ENCODE measurements at places on chromosomes 7 and 10.

GRCh38 chr7:106125417-106125816, 13.3 kb upstream of the SYPL1 start:
- no peak for DNase-seq

GRCh38 chr10:63431962-63432797, 33.6 kb downstream of the JMJD1C start:
- no peak for DNase-seq

DNA sequence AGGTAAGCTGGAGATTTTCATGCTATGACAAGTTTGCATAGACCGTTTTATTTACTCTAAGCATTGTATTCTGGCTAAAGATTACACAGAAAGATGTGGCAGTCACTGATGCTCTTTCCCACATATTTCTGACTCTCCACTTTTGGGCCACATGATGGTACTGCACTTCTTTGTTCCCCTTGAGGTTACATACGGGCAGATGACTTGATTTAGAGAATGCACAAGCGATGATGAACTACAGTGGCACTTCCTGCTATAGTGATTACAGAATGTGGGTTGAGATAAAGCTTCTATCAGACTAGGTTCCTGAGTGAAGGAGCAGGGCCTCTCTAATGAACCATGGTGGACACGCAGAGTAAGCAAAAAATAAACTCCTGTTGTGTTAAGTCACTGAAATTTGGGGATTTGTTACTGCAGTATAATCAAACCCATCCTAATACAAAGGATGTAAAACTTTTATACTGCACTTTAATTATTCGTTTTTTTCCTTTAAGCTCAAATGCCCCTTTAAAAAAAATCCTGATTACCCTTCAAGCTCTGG, 177.9 kb downstream of the TAX1BP1 start:
- no peak for DNase-seq

DNA sequence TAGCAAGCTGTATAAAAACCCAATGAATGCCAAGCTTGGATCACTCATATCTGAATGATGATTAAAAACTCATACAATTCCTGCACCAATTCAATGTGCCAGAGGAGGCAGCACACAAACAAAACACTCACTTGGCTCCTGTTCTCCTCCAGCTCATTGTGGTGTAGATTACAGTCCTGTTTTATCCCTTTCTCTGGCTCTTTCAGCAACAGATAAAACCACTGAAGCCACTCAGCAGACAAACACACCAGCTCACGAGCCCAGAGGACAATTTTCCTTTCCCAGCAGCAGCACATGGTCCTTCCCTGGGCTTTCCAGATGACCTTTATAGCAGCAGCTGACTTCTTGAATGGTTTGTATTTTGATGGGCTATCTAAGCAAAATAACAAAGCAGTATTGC, 107.3 kb upstream of the STARD3NL start:
- no peak for DNase-seq

GRCh38 chr10:133260895-133261725, 15.6 kb downstream of the ADAM8 start:
- peak; percentile 64 for DNase-seq

- DNase-seq = no peak
These were observed 31.7 kb downstream of the GALNTL5 start for GRCh38 chr7:151987748-151988529.

DNA sequence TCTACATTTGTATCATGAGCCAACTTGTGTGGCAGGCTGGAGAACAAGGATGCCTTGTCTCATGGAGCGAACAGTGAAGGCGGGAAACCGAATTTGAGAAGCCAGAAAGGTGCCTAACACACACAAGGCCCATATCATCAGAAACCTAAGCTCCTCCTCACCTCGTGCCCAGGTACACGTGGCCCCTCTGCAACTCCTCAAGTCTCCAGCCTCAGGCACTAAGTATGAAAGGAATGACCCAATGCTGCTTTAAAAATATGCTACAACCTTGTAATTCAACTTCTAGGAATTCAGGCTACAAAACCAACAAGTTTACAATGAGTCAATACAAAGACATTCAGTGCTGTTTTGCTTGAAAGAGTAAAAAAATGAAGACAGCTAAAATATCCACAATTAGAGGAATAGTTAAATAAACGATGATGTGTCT, 95.7 kb downstream of the CDK6 start:
- no peak for DNase-seq
